ENCODE measurements at places on chromosomes 2 and 18.

DNA sequence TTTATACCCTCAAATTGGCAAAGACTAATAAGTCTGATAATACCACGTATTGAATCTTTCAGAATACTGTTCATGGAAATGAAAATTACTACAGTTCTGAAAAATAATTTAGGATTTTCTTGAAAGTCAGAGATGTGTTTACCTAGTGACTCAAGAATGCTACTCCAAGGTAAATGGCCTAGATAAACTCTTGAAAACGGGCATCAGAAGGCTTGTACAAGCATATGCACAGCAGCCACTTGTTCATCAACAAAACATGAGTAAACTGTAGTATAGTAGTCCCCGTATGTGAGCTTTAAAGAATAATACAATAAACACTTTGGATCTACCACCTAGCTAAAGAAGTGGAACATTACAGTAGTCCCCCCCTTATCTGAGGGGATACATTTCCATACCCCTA is 157.5 kb downstream of the THADA start:
- DNase-seq, result no peak

GRCh38 chr2:119426801-119427395 is 4.8 kb upstream of the TMEM37 start:
- no peak for DNase-seq

DNA sequence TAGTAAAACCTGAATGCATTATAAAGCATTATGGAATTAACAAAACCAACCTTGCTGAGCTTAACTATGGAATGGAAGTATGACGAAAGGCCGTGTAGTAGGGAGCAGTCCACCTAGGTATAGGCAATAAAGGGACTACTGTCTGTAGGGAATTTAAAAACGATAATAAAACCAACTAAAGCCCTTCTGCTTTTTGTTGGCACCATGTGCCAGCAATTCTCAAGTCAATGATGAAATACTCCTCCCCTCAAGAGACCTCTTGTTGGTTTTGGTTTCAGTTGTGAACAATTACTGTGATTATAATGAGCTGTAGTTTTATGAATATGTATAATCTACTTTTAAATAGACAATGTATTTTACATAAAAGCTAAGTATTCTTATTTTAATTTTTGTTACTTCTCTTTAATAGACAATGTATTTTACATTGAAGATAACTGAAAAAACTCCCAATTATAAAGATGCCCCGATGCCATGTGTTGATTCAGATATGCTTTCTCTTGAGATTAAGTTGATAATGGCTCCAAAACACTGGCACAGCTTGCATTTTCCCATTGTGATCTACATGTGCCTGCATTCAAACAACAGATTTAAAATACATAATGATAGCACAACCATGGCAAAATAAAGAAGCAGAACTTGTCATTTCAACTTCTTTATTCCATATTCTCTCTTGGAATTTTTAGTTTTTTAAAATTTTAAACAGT is 55.5 kb upstream of the ZDBF2 start:
- no peak for DNase-seq

GRCh38 chr18:13611601-13612195 is 114.7 kb downstream of the FAM210A start:
- no peak for DNase-seq

GRCh38 chr2:179410552-179411356 is 146.1 kb upstream of the SESTD1 start:
- DNase-seq, result no peak

GRCh38 chr2:198640463-198640862 is 817.3 kb downstream of the SATB2 start:
- no peak for DNase-seq

DNA sequence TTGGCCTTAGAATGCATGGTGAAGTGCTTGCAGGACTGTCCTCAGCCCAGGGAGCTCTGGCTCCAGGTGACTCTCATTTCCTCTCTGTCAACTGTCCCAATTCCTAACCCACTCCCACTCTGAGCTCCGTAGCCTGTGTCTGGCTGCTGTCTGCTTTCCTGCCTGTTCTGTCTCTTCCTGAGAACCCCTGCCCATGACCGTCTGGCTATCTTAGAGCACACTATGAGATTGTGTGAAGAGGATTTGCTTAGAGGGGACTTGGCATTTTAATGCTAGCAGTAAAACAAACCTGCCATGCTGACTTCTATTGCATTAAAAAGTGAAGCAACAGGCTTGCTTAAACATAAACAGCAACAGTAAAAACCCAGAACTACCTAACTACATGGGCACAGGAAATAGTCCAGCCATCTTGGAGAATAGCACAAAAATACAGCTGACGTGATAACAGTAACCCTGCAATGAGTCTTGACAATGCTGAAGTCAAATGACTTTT is 234.7 kb downstream of the PRKCE start:
- no peak for DNase-seq

- DNase-seq, result no peak
Observed at GRCh38 chr2:147594038-147594437, 250.8 kb upstream of the ACVR2A start.

DNA sequence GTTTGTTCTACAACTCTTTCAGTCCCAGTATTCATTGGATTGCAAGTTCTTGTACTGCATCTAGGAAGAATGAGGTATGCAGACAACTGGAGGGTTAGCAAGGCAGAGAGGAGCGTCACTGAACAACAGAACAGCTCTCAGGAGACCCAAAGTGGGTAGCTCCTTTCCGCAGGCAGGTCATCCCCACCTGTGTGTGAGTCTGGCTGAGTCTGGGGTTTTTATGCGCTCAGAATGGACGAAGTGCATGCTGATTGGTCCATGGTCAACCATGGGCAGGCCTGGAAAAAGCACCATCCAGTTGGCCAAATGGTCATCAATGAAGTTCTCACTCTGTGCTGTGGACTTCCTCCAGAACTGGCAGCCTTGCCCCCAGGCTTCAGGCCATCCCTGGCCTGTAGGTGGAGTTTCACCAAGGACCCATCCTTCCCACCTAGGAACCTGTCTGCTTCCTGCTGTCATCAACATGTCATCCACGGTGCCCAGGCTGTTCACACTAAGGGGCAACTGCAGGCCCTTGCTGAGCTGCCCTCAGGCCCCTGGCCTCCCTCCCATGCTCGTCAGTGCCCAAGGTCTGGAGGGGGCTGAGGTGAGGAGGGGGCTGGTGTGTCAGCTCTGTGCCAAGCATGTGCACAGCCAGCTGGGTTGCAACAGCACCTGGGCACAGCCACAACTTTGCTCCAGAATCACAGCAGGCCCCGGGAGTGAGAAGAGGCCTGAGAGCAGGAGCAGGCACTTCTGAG is 11.1 kb upstream of the TFCP2L1 start:
- no peak for DNase-seq

- DNase-seq, result no peak
Observed at GRCh38 chr2:58834404-58834803, 593.3 kb upstream of the FANCL start.

- no peak for DNase-seq
Observed at GRCh38 chr2:161722547-161723503, 98.6 kb downstream of the SLC4A10 start.

DNA sequence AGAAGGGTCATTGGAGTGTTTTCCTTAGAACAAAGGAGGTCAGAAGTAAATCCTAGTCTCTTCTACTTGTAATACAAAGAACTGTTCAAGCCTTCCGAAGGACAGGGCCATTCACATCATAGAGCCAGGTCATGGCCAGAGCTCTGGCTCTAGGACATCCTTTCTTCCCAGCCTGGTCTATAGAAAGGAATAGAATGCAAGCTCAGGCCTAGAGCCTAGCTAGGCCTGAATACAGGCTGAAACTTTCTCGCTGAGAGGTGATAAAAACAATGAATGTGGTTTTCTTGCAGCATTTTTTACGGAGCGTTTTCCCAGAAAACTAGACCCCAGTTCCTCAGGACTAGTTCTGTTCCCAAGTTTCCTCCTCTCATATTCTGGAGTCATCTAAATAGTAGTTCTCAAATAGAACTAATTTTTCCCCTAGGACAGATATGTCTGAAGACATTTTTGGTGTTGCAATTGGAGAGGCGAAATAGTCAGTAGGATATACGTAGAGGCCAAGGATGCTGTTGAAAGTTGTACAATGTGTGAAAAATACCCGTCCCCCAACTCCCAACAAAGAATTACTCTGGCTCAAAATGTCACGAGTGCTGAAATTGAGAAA is 6.8 kb downstream of the UGT1A6 start:
- no peak for DNase-seq

DNA sequence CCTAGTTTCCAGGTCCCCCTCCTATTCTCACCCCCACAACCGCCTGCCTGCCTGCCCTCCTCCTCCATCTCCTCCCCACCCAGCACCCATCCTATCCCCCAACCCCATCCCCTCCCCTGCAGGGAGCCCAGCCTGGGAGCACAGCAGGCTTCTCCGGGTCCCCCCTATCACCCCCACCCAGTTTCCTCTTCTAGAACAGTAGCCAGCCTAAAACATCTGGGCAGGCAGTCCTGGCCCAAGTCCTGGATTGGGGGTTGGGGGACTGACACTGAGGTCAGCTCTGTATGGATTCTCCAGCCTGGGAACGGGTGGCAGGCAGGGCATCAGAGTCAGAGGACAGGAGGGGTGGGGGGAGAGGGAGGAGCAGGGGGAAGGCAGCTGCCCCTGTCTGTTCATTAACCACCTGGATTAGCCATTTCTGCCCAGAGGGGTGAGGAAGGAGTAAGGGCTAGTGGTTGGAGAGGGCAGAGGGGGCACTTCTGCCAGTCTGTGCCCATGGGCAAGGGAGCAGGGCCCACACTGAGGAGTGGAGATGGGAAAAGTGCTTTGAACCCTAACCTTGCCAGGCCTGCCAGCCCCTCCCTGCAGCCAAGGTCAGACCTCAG is 60.0 kb downstream of the TNS1 start:
- no peak for DNase-seq

DNA sequence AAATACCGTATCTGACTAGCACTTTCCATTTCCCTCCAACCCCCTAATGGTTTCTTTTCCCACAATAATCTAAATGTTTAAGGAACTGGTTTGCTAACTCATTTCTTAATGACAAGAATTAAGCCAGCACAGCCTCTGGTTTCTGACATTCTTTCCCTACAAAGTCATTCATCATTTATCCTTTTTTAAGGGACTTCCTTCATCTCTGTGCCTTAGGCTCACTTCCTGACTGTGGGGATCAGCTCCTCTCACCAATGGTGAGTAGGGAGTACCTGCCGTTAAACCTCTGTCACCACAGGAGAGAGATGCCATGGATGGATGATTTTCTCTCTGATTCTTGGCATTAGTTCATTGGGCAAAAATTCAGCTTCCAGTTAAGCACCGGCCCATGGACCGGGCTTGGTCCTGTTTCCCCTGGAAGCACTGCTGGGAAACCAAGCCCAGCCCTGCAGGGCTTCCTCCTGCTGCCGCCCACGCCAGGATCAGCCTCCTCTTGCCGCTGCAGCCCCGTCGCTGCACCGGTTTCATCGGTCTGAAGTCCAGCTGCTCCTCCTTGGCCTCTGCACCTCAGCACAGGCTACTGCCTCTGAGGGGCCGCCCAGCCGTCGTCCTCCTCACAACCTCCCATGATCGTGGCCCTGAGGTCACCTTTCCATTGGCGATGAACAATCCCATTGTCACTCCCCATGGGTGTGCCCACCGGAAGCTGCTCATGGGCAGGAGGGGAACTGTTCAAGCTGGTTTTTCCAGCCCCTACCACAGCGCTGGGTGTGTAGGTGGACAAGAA is 64.0 kb upstream of the ZNF516 start:
- DNase-seq, result no peak

DNA sequence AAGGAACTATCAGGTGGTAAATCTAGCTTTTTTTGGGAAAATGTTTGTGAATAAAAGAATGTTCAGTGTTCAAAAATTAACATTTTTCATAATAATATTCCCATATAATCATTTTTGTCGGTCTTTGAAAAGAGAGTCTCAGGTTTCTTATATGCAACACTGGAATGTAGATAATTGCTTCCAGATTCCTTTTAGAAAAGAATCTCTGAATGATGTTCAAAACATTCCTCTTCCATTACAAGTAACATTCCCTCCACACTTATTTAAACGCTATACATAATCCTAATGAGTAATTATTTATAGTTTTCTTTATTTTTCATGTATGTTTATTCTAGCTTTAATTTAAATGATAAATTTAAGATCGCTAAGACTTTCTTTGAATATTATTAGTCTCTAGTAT is 7.0 kb downstream of the ZSWIM2 start:
- no peak for DNase-seq

- DNase-seq, result no peak
Observed at GRCh38 chr2:171706152-171706803, 19.0 kb downstream of the DYNC1I2 start.
